ENCODE measurements at places on chromosomes 11 and 22.

- no peak for DNase-seq
These were observed 35.0 kb downstream of the PPARA start for GRCh38 chr22:46185283-46185682.

DNA sequence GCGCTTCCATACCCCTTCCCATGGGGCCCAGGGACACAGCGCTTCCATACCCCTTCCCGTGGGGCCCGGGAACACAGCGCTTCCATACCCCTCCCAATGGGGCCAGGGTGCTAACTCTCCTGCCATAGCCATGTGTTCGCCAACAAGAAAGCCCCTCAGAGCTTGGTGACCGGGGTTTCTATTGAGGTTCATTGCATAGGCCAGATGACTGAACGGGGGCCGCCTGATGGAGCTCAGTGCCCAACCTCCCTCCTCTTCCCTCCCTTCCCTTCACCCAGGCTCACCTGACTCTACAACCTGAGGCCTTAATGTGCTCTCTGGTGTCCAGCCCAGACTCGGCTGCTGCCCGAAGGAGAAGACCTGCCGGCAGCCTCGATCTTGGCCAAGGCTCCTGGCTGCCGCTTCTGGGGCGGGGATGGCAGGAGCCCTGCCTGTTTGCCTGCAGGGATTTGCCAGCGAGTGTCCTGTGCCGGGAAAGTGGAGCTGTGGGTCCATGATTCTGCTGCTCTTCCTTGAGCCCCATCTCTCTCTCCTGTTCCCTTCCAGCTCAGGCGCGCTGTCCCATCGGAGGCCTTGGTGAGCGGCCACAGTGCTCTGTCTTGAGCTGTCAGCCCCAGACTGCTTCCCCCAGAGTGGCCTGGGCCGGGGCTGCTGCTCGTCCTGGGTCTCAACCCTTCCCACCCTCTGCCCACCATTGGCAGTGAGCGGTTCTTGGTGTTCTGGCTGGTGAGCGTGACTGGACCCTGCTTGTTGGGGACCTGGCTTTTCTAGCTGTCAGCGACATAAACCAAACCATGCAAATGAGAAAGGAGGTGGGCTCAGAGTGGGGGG, 267.0 kb downstream of the TBC1D22A start:
- no peak for DNase-seq

DNA sequence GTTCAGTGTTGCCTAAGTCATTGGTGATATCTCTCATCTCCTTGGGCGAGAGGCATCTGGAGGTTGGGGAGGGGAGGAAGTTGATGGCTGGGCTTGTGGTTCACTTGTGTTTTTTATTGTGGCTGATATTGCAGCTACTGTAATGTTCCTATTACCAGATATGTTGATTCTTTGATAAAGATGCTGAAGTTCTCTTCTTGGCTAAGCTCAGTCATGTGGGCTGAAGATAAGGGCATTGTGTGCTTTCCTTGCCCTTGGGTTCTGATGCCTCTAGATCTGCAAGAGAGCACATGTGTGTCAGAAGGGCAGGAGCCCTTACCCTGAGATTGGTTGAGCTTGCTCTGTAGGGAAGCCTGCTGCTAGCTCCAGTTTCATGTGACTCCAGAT, 12.0 kb downstream of the STX3 start:
- no peak for DNase-seq

- DNase-seq, result no peak
These were observed 11.8 kb upstream of the APLNR start for GRCh38 chr11:57248780-57249383.

All from effector CD8-positive, alpha-beta T cell (primary cell).